ENCODE measurements at places on chromosomes 3 and 15.
A peak's percentile ranks its signal among the peaks of the same experiment; 100 is the strongest.

- no peak for DNase-seq
These were observed 23.2 kb downstream of the CA12 start for GRCh38 chr15:63358241-63359029.

- peak; percentile 41 for DNase-seq
These were observed at the start of gene KIF7 for GRCh38 chr15:89654847-89655805. Gene KIF7 (minus strand): TSS chr15:89655467. CDS start chr15:89652930, 2,537 bp downstream.

DNA sequence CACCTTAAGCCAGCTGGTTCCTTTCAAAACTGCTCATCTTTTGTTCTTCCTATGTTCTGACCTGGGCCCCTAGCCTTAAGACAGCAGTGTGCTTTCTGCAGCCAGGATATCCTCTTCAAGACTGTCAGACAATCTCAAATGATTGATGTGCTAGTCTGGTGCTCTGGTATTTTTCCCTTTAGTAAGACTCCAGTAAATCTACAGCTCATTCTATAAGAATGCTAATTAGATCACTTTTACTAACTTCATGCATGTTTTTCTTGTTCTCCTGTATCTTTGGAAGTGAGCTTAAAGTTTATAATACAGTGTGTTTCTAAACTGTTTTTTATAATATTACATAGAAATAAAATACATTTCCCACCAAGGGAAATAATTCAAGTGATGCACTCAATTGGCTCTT is 220.9 kb upstream of the NANOGP8 start:
- no peak for DNase-seq

GRCh38 chr15:86183596-86184491 is 104.2 kb downstream of the AGBL1 start:
- no peak for DNase-seq

GRCh38 chr3:101266071-101266470 is 54.3 kb downstream of the IMPG2 start:
- DNase-seq: no peak

GRCh38 chr3:37768107-37768809 is 93.4 kb upstream of the CTDSPL start:
- no peak for DNase-seq

DNA sequence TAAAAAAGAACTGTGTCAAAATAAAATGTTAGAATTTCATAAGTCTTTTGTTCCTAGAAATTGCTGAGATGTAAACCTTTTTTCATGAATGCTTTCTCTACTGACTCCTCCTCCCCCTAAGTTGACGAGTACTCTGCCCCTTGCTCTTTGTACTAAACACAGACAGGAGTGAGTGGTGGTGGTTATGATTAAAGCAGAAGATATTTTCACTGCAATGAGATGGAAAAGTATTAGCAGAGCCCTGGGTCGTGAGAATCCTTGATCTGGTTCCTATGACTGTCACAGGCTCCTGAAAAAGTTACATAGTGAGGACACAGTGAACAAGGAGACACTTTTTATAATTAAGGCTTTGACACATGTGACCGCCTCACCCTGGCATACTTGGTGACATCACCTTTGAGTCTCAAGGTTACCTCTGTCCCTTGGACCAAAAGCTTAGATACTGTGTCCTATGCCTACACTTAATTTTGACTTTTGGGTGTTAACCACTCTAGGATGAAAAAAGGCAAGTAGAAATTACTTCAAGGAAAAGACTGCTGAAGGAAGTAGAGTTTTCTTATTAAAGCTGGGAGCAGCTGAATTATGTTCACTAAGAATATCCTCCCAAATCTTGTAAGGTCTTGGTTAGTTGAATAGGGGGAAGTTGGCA is 130.4 kb upstream of the LYSMD4 start:
- DNase-seq: no peak

DNA sequence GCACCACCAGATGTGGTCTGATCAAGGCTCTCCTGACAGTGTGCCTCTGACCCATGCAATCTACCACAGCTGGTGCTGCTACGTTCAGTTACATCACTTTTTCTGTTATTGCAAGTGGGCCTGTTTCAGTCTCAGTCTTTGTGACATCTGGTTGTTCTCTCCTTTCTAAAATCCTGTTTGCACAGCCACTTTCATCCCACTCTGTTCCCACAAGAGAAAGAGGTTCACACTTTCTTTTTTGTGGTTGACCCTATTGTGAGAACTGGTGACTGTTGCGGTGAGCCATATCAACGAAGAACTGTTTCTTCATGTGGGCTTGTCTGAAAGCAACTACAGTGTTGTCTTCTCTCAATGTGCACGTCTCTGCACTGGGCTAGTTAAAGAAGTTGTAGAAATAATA is 342.8 kb upstream of the ARPP21 start:
- DNase-seq: no peak

DNA sequence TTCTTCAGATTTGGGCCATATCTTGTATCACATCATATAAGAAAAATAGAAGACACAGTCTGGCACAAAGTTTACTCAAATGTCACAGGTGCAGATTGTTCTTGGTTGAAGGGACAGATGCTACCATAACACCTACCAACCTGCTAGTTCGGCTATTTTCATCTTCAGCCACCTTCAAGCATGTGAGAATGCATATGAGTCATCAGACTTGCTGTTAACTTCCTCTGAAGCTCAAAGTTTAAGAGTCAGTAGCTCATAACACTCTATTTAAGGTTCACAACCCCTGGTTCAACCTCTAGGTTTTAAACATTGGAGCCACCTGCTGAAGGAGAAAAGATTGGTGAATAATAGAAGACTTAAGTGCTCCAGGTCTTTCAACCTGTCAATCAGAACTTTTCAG is 522.8 kb downstream of the NLGN1 start:
- no peak for DNase-seq

DNA sequence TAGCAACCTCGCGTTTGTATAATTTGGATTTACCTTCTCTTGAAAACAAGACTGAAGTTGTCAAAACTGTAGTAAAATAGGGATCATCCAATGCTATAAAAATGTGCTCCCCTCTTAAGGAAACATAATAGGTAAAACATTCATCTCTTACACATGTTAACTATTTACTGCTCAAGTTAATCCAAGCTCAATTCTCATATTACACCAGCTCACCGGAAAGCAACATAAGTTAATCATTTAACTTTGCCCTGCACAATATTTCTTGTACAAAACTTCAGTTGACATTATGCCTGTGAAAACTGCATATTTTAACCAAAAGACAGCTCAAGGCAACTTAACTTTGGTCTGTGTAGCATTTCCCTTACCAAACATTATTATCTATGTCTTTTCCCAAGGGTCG is 634.2 kb downstream of the NAALADL2 start:
- no peak for DNase-seq

DNA sequence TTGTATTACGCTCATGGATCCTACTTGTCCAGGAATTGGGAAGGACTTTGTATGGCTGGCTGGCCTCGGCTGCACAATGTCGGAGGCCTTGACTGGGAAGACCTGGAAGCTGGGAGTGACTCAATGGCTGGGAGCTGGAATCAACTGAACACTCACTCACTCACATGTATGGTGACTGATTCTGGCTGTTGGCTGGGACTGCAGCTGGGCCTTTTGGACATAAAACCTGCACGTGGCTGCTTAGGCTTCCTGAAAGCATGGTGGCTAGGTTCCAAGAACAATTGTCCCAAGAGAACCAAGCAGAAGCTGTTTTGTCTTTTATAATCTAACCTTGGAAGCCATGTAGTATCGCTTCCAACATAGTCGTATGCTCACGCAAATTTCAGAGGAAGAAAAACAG is 38.0 kb upstream of the CMTM8 start:
- DNase-seq: no peak

- no peak for DNase-seq
These were observed 31.4 kb upstream of the ZBTB38 start for GRCh38 chr3:141336672-141337522.

DNA sequence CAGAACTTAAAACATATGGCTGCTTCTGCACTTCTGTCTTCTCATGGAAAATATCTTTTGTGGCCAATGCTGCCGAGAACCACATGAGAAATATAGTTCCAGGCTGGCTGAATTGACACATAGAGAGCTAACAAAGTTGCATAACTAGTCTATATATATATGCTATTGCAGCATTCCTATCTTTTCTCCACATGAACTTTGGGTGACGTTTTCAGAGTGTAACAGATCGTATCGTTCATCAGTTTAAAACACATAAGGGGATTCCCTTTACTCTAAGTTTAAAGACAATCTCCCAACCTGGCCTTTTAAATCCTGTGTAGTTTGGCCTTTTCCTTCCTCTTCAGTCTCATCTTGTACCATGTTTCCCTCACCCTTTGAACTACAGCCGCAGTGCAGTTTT is 394.2 kb upstream of the CBLB start:
- no peak for DNase-seq

DNA sequence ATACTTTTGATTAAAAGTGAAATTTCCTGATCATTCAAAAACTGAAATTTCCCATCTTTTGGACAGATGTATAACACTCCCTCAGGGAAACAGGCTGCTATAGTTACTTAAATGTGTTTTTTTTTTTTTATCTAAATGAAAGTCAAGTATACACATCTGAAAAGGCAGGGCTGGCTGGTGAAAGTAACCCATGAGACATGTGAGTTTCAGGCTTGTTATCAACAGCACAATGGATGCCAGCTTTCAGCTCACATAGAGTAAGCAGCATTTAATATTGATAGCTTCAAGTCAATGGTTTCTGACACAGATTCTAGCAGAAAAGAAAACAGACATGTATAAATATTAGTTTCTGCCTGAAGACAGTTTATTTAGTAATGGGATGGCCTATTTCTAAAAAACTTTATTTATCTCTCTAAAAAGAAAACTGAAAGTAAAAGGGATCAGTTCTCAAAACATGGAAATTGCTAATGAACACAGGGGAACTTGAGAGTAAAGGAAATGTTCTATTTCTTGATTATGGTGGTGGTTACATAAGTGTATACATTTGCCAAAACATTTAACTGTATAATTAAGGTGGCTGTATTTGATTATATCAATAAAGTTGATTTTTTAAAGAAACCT is 89.7 kb upstream of the CMC1 start:
- DNase-seq: no peak

- peak; percentile 80 for DNase-seq
These were observed 16.5 kb upstream of the LAMP3 start for GRCh38 chr3:183178833-183179549.

DNA sequence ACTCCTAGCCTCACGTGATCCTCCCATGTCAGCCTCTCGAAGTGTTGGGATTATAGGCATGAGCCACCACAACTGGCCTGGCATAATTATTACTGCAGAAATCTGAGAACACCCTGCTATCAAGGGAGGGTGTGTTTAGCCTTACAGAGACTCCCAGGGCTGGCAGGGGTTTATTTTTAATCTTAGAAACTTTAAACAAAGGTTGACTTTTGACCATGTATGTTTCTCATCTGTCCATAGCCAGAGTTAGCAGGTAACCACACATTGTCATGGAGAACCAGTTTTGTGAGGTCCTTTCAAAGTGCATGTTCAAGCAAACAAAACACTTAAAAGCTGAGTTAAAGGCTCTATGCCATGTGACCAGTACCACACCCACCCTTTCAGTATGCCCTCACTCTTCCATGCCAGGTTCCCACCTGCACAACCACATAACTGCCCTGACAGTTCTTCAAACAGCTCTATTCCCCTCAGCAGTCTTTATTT is 11.1 kb downstream of the SIAH2 start:
- peak; percentile 18 for DNase-seq

GRCh38 chr15:66996094-66996493 is 69.3 kb upstream of the SMAD3 start:
- DNase-seq: no peak

DNA sequence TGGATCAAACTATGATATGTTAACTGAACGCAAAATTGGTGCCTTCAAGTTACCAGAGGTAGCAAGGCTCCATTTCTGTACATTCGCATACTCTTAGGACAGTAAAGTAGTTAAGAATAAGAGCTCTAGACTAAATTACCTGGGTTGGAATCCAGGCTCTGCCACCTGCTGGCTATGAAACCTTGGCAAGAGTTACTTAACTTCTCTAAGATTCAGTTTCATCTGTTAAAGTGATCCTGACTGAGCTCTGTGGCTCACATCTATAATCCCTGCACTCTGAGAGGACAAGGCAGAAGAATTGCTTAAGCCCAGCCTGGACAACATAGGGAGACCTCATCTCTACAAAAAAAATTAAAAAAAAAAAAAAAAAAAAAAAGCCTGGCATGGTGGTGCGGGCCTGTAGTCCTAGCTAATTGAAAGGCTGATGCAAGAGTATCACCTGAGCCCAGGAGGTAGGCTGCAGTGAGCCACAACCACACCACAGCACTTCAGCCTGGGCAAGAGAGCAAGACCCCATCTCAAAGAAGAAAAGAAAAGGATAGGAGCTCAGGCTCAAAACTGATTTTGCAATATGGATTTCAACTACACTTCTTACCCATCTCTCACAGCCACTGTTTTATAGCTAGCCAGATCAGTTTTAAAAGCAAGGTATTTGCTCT is 21.3 kb downstream of the GSK3B start:
- no peak for DNase-seq

GRCh38 chr3:58588030-58588614 is 10.9 kb upstream of the FAM107A start:
- no peak for DNase-seq

DNA sequence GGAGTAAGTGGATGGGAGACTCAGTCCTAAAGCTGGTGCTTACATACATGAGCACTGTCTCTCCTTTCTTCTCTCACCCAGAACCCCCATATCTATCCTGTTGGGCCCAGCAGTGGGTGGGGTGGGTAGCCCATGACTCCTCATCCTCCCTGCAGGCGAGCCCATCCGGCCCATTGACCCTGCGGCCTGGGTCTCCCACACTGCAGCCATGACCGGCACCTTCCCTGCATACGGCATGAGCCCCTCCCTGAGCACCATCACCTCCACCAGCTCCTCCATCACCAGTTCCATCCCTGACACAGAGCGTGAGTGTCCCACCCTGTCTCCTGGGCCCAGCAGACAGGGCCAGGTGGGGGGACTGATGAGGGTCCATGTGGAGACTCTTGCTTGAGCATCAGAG is 8.0 kb upstream of the AP2M1 start:
- no peak for DNase-seq

DNA sequence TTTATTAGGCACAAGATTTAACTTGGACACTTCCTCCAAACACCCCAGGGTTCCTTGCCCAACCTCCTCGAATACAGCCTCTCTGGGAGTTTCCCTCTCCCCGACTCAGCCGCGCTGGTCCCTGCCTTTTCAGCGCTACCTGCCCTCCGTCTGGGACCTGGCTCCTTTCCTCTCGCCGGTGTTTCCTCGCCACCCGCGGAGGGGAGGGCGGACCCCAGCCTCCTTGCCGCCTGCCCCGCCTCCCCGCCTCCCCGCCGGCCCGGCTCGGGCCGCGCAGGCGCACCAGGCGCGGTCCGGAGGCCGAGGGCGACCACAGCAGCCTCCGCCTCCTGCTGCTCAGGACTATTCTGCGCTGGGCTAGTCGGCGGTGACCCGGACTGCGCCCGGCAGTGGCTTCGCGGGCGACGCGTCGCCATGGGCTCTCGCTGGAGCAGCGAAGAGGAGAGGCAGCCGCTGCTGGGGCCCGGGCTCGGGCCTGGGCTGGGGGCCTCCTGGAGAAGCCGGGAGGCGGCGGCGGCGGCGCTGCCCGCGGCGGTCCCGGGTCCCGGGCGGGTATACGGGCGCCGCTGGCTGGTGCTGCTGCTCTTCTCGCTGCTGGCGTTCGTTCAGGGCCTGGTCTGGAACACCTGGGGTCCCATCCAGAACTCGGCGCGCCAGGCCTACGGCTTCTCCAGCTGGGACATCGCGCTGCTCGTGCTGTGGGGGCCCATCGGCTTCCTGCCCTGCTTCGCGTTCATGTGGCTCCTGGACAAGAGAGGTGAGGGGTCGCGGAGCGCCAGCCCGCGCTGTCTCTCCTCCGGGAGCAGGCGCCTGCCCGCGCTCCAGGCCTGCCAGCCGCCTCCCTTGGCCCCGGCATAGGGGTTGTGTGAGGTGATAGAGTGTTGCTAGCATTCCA is at the start of gene SLC49A4:
Gene SLC49A4, plus strand, starts transcription at position 291 of the 895 bp plus-strand sequence. Its CDS starts 124 bp downstream, at position 415.
- DNase-seq: peak; percentile 87

- DNase-seq: no peak
These were observed 56.4 kb upstream of the TAMM41 start for GRCh38 chr3:11903047-11903446.

GRCh38 chr3:21520106-21520963 is 230.7 kb downstream of the ZNF385D start:
- no peak for DNase-seq

Data from pancreas (tissue), 10 donors.